ENCODE measurements at places on chromosomes 5 and 9.

DNA sequence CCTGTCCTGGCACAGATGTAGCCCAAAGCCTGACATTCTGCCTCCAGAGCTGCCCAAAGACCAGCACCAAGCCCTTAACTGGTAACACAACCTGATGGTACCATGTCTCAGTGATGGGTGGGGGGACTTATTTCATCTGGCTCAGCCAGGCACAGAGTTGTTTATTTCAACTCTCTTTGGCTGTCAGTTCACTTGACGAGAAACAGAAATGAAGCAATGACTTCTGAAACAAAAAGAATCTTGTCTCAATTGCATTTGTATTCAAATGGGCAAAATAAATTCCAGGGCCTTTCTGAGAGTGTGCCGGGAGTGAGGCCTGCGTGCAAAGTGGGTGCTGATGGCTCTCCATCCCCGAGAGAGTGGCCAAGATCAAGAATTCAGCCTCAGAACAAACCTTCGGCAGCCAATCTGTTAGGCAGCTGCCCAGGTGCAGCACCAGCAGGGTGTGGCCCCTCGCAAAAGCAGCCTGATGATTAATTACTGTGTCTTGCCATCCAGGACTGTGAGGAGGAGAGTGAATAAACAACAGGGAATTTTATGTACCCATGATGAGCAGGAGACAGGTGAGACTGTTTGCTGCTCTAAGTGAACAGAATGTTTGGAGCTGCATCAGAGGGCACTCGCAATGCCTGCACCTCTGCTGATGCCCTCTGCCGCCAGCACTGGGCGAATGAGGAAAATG is 238.0 kb downstream of the HSPA4 start:
- DNase-seq = no peak

DNA sequence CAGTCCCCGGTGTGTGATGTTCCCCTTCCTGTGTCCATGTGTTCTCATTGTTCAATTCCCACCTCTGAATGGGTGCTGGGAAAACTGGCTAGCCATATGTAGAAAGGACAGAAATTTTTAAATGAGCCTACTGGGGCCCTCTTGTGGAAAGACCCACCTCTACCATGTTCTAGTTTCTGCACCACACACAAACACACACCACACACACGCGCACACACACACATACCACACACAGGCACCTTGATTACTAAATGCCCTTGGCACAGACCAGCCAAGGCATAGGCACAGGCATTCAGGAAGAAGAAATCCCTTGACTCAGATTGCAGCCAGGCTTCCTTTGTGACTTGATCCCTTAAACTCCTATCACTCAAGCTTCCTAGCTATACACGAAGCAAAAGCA is 60.5 kb downstream of the SIL1 start:
- no peak for DNase-seq

DNA sequence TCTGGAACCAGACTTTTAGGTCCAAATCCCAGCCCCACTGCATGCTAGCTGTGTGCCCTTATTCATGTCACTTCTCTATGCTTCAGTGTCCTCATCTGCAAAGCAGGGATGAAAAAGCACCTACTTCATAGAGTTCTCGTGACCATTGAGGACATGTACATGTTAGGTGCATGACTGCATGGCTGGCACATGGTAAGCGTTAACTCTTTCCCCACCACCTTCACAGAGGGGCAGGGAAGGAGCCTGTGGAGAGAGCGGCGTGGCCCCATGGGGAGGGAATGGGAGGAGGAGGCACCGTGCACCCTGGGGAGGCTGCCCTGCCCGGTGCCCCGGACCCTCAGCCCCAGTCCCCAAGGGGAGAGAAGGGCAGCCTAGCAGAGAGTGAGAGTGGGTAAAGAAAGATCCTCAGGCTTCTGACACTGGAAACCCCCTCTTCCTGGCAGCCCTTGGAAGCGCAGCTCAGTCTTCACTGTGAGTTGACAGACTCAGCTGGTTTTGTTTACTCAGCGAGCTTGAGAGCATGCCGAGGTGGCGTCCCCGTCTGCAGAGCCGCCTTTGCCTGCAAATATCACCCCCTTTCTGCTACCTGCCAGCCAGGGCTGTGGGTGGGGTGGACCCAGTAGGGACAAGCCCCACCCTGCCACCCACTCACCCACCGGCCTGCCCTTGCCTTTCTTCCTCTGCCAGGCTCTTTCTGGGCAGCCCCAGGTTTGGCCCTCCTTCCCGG is 10.6 kb upstream of the ANGPTL2 start:
- no peak for DNase-seq

DNA sequence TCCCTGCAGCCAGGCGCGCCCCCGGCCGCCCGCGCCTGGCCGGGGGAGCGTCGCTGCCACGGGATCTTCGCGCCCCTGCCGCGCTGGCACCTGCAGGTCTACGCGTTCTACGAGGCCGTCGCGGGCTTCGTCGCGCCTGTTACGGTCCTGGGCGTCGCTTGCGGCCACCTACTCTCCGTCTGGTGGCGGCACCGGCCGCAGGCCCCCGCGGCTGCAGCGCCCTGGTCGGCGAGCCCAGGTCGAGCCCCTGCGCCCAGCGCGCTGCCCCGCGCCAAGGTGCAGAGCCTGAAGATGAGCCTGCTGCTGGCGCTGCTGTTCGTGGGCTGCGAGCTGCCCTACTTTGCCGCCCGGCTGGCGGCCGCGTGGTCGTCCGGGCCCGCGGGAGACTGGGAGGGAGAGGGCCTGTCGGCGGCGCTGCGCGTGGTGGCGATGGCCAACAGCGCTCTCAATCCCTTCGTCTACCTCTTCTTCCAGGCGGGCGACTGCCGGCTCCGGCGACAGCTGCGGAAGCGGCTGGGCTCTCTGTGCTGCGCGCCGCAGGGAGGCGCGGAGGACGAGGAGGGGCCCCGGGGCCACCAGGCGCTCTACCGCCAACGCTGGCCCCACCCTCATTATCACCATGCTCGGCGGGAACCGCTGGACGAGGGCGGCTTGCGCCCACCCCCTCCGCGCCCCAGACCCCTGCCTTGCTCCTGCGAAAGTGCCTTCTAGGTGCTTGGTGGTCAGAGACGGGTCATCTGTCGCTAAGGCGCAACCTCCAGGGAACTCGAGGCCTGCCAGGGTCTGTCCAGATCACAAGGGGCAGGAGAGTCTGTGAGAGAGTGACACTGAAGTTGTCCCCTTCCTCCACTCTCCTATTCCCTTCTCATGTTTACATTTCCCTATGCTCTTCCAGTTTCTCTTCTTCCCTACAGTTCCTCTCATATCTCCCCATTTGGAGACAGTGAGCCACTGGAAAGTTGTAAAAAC is 1.3 kb downstream of the GPR150 start:
- peak; percentile 32 for DNase-seq

GRCh38 chr5:157518963-157519362 is 56.6 kb downstream of the ADAM19 start:
- DNase-seq = no peak

DNA sequence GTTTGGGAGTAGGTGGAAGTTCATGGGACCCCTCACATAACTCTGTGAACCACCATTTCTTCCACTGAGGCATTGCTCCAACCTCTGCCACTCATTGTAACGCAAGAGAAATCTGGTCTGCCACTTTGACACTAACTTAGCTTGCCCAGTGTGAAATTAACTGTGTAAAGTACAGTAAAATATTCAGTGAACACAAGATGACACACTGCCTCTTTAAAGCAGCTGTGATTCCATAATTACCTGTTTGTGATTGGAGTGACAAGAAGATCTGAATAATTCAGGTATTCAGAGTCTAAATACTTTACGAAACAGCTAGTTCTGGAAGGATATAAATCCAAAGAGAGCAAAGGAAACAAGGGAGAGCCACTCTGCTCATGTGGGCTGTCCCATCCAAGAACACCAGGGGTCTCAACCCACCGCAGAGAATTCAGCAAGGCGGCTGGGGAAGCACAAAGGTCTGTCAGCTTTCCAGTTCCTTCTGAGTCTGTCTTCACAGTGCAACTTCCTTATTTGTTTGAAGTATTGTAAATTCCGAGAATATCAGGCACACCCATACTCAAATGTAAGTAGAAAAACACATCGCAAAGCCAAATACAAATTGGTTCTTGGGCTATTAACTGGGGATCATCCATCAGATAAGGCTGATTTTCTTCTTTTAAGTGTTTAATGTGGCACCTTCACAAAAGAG is 86.9 kb downstream of the GNAQ start:
- DNase-seq = no peak

GRCh38 chr9:128282500-128282899 is 6.4 kb downstream of the SWI5 start:
- no peak for DNase-seq

- no peak for DNase-seq
Observed at GRCh38 chr5:9429691-9430215, 116.1 kb downstream of the SEMA5A start.

- DNase-seq = no peak
Observed at GRCh38 chr9:124487260-124488182, 19.7 kb downstream of the NR5A1 start.

GRCh38 chr9:105414947-105415661 is 32.7 kb upstream of the FSD1L start:
- no peak for DNase-seq

Data from left ventricle myocardium inferior (tissue), 1 donor.